ENCODE measurements at places on chromosomes 2 and 18.

DNA sequence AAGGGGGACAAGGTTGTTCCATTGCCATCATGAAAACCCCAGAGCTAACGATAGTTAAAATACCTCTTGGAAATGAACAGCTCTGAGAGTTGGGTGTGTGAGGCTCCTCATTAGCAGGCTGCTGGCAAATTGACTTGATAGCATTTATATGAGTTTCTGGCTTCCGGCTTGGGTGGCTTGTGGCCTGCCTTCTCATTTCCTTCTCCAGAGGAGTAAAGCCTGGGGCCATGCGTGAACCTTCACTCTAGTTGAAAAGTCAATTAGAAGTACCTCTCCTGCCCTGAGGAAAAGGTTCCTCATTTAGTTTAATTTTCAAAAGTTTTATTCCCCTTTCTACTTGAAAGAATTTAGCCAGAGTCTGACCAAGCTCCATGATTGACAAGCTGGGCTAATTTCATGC lies 67.1 kb downstream of the MGAT5 start:
- DNase-seq: peak; percentile 15

GRCh38 chr2:129861666-129862288 lies 117.7 kb upstream of the RAB6C start:
- DNase-seq: no peak

DNA sequence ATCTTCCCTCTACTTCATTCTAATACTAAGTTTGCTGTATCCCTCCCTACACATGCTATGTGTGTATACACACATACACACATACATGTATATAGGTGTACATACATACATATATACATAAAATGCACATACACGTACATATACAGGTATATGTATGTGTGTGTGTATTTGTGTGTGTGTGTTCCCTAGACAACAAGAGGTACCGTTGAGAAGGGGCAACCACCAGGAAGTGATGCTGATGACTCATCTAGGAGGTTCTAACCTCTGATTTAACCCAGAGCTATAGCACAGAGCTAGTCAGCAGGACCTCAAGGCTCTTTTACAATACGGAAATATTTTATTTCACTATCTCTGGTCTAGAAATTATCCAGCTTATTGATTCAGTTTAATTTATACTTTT lies 139.2 kb downstream of the LAMA3 start:
- DNase-seq: no peak

GRCh38 chr18:63298400-63299365 lies 20.9 kb downstream of the BCL2 start:
- DNase-seq: no peak

DNA sequence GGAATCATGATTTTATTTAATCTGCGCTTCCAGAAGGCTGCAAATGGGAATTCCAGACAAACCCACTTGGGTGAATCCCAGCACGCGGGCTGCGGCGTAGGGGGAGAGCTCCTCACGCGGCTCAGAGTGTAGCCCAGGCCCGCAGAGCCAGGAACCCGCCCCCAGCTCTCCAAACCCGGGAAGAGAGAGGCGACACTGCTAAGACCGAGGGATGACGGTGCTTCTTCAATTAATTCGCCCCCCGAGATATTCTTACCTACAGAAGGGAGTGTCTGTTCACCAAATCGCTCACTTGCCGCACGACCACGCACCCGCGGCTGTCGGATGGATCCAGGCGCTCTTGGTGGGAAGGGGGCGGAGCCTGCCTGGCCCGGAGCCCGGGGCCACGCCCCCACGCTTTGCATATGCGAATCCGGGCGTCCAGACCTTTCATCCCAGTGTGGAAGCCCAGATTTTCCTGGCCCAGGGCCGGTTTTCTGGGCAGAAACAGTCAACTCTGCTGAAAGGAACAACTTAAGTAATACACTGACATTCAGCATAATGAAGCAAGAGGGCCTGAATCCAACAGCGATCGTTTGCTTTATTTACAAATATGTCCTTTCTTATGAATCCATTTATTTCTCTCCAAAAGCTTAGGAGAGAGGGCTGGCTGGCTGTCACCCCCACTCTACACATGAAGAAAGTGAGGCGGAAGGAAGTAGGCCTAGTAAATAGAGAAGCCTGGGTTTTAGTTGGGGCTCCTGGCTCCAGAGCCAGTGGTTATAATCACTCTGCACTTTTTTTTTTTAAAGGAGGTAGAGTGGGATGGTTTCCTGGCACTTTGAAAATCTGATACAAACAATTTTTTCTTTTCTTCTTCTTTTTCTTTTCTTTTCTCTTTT lies at the start of gene SLC19A3:
TSS of gene SLC19A3 (minus strand) at position 342 of the 881 bp plus-strand sequence. CDS start 15,710 bp downstream, outside the sequence.
- no peak for DNase-seq

GRCh38 chr2:3456125-3456524 lies 63.2 kb downstream of the ADI1 start:
- no peak for DNase-seq

DNA sequence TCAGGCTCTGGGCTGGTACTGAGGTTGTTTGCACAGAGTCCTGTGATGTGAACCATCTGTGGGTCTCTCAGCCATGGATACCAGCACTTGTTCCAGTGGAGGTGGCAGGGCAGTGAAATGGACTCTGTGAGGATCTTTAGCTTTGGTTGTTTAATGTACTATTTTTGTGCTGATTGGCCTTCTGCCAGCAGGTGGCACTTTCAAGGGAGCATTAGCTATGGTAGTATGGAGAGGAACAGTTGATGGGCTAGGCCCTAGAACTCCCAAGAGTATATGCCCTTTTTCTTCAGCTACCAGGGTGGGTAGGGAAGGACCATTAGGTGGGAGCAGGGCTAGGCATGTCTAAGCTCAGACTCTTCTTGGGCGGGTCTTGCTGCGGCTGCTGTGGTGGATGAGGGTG lies 257.0 kb upstream of the GYPC start:
- DNase-seq: peak; percentile 4

DNA sequence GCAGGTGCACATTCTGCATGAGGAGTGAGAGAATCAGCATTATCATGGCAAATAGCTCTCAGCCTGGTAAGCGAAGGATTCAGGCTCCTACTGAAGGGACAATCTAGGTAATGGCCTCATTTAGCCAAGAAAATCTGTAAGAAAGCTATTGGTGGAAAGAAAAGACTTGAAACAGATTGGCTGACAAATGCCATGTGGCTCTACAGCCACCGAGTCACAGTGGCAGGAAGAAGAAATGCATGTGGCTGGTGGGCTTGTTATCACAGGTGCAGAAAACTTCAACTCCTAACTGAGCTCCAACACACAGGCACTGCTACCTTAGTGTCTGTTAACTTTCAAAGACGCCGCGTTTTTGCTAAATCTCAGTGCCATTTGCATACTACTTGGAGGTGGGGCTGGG lies 60.6 kb upstream of the REV1 start:
- DNase-seq: no peak

GRCh38 chr2:62441824-62442223 lies 64.2 kb downstream of the TMEM17 start:
- no peak for DNase-seq

DNA sequence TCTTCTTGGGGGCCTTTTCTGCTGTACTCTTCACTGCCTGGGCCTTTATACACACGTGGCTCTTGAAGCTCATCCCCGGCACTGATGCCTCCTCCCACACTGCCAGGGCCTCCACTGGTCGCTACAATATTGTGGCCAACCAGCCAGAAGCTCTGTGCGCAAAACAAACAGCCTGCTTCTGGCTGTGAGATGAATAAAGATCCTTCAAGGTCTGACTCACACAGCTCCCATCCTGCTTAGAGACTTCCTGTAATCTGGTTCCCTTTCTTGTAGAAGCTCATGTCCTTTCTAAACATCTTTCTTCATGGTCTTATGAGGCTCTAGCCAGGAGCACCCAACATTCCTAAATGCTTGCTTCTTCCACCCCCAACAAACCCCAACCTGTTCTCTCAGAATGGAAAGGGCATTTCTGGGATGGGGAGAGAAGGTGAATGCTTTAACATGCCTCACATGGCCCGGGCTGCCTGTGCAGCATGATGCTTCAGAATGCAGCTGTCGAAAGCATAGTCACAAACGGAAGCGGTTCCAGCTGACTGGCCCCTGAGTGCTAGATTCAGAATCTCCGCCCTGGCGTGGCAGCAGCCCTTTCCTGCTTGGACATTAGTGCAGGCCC lies 24.6 kb downstream of the NRP2 start:
- peak; percentile 8 for DNase-seq

DNA sequence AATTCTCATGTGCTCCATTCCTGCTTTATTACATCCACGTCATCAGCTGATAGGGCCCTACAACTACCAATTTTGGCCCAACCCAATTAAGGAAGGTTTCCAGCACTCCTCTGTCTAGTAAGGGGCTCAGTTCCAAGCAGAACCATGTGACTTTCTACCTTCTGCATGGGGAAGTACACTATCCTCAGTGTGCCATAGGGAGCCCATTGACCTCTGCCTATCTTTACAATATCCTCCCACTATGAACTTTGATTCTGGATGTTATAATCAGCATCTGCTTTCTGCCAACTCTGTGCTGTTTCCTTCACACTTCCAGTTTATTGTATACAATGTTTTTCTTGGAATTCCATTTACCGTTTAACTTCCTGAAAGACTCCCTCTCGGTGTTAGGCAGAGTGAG lies 53.9 kb upstream of the GCFC2 start:
- no peak for DNase-seq

DNA sequence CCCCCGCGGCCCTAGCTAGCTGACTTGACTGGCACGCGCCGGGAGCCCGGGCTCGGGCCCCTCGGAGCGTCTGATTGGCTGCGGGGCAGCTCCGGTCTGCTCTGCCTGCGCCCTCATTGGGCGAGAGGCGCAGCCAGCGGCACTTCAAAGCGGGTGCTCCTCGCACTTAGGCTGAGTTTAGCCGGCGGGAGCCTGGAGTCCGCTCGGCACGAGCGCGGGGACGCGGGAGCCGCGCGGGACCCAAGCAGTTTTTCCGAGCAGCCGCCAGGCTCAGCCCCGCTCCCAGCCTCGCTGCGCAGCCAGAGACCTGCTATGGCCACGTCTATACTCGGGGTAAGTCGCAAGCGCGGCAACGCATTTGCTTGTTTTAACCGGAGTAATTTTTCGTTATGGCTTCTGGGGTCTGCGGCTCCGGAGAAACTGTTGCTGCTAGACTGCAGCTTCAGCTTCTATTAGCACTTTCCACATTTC lies at the start of gene SP9:
TSS of gene SP9 (plus strand) at position 174 of the 471 bp plus-strand sequence. CDS start at position 313, 139 bp downstream.
- DNase-seq: no peak

DNA sequence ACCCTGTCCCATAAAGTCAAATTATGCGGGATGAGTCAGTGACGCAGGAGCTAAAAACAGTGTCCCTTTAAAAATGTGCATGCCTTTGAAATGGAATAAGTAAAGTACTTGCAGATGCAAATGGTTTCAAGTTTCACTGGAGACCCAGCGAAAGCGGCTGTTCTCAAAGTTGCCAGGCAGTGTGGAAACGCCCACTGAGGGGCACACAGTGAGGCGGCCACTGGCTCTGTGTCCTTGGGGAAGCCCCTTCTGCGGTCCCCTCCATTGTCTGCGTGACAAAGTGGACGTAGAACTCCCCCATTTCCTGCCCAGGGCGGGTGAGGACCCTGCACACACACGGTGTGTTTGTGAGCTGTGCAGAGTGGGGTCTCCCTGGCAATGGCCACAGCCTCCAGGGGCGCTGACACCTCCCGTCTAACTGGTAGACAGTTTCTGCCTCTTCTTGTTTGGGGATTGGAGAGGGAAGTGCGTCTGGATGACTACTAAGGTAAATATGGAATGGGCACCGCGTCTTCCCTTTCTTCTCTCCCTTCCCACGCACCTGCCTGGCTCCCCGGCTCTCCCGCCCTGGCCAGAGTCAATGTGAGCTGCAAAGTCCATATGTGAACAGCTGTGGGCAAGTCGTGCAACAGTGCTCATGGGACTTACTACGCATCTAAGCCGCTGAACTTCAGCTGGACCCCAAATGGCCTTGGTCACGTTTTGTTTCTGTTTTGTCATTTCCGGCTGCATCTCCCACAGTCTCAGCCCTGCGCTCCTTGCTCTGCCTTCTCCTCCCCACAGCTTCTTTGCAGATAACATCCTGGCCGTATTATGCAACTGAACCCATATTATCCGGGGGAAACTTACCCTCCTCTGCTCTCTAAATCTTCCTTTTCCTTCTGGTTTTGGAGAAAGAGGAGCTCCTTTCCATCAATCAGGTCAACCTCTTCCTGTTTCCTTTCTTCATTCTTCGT lies 33.7 kb upstream of the ZNF516 start:
- DNase-seq: no peak

DNA sequence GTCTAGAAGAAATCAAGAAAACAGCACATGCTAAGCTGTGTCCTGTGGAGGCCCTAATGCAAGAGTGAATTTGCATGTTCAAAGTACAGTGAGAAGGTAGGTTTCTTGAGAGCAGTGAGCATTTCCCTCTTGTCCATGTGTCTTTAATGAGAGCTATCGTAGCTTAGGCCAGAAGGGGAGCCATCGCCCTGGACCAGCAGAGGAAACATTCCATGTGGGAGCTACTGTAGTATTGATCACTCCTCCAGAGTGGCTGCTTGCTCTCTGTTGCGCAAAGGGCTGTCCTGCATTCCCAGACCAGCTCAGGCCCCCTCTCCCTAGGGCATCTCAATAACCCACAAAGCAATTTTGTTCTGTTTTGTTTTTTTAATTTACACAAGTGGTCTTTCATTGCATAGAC lies 950.1 kb downstream of the CNTNAP5 start:
- no peak for DNase-seq

- DNase-seq: no peak
Observed at GRCh38 chr2:47301277-47301618, 101.7 kb upstream of the MSH2 start.

DNA sequence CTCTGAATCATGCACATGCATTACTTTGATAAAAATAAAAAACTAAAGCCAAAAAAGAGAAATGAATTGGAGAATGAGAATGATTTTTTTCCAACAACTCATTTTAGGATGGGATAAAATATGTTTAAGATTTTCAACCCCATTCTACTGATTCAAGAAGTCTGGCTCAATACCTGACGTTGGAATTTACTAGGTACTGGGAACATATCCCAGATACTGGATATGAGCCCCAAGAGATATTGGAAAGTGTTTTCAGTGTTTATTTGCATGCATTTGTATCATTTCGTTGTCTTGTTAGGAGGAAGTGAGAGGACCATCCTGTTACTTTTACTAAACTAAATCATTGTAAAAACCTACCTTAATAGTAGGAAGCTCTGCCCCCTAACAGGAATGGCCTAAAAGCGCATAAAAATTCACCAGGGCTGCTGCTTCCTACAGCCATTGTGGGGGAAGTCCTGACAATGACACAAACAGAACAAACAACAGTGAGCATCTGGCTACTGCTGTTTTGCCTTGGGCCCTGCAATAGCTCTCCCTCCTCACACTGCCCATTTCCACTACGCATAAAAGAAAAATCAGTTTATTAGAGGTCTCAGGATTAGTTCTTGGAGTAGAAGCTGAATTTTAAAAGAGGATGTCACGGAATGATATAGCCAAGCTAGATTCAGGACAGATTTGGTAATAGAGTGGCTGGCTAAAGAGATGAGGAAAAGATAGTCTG lies 35.2 kb downstream of the ANKAR start:
- no peak for DNase-seq

GRCh38 chr2:65402780-65403528 lies 29.4 kb downstream of the SPRED2 start:
- no peak for DNase-seq

DNA sequence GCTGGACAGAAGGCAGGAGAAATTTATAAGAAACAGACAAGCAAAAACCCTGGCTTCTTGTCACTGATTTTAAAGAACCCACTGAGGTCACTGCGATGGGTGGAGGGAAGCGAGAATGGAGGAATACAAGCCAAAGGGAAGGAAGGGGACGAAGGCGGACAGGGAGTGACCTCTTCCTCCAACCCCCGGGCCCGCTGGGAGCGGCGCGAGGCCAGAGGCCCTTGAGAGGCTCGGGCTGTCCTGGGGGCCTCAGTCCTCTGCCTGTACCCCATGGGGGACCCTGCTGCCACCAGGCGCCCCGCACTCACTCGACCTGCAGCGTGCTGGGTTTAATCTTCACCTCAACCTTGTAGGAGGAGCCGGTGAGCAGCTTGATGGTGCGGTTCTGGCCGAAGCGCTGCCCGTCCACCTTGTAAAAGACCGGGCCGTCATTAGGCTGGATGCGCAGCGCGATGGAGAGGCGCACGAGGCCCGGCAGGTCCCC lies 793 bp downstream of the CNRIP1 start:
- no peak for DNase-seq
